Activated T-cell treated with anti-CD3 and anti-CD28 coated beads for 48 hours (primary cell): ENCODE measurements at places on chromosomes 12 and 14.

GRCh38 chr14:95464514-95464913, 51.9 kb downstream of the SYNE3 start:
- DNase-seq = no peak

DNA sequence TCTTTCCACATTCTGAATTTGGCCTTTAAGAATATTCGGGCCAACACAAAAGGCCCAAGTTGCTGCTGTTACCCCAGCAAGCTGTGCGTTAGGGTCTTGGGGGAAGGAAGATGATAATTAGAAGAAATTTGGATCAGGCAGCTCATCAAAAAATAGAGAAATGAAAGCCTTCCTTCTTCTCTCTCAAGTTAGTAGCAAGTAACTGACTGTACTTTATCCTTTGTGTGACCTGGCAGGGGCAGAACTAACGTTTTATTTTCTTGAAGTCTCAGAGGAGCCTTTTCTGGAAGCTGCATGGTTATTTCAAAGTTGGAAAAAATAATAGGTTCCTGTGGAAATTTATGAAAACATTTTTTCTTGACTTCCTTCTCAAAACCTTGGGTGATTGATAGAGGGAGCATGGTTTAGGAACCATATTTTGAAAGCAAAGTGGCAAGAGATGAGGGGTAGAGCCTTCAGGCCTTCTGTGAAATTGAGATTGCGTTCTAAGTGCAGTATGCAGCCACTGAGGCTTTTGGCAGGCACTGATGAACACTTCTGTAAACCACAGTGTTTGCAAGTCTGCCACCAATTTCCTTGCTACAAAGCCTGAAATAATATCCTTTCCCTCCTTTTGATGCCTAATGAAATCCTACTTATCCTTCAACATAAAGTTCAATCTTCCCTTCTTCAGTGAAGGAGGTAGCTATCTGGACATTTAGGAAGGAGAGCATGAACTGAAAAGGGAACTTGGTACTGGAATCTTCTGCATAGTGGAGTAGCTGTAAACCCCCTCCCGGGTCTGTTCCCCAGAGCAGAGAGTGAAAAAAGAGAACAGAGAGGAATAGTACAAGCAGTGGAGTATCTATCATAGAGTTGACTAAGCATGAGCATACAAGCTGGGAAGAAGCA, 123.2 kb downstream of the FGD4 start:
- DNase-seq = no peak

DNA sequence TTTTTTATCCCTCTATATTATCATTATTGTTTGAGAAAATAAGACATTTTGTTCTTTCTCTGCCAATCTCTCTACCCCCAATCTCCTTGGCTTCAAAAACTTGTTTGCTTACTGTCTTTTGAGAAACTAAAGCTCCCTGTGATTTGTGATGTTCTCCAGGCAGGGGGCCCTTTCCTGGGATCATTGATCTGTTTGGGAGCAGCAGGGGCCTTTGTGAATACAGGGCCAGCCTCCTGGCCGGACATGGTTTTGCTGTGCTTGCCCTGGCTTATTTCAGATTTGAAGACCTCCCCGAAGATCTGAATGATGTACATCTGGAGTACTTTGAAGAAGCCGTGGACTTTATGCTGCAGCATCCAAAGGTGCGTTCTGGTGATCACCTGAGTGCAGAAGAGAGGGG, 4.5 kb downstream of the ACOT6 start:
- DNase-seq = no peak

DNA sequence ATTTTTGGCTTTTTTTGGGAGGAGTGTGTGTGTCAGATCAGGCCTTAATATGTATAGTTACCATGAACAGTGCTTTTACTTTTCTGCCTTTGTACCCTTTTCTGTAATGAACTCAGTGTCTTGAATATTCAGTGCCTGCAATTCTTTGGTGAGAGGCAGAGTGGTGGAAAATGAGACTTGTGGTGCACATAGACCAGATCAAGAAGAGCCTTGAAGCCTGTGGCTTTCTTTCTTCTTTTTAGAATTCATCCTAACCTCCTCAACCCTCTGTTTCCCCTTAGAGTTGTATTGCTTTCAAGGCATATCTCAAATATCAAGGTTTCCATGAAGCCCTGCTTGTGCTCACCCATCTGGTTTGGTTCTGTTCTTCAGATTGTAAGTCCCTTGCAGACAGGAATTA, 2.6 kb downstream of the YLPM1 start:
- no peak for DNase-seq

GRCh38 chr12:103503546-103504480, 8.0 kb upstream of the C12orf42 start:
- DNase-seq = peak; percentile 47

GRCh38 chr12:54596526-54596946, 8.1 kb upstream of the PPP1R1A start:
- peak; percentile 51 for DNase-seq

DNA sequence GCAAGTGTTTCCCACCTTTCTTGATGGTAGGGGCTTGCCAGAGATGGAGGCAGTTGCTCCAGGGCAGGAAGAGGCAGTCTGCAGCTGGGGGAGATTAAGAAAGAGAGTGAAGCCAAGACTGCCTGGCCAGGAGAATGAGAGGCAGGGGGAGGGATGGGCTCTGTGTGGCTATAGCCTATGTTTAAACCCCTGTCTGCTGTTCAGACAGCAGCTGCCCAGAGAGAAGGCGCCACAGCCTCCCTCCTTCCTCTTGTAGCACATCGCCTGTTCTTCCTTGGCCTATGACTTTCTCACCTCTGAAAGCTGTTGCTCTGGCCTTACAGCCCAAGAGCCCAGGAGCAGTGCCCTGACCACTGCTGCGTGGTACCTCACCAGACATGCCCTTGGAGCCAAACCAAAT, 61.7 kb downstream of the EMP1 start:
- no peak for DNase-seq

DNA sequence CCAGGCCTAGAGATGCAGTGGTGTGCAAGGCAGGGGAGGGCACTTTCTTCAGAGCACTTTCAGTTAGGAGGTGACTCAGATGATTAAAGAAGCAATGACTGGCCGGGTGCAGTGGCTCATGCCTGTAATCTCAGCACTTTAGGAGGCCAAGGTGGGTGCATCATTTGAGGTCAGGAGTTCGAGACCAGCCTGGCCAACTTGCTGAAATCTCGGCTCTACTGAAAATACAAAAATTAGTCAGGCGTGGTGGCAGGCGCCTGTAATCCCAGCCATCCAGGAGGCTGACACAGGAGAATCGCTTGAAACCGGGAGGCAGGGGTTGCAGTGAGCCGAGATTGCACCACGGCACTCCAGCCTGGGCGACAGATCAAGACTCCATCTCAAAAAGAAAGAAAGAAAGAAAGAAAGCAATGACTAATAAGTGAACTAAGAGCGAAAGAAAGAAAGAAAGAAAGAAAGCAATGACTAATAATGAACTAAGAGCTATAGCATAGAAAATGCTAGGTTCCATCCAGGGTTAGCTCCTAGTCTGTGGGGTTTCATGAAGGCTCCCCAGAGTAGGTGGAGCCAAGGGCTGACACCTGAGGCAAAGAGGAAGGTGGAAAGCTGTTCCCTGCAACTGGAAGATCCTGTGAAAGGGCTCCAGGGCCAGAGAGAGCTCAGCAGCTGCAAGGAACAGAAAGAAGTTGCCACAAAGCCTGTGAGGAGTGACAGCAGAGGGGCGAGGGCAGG, 334.5 kb downstream of the CACNA1C start:
- peak; percentile 50 for DNase-seq

DNA sequence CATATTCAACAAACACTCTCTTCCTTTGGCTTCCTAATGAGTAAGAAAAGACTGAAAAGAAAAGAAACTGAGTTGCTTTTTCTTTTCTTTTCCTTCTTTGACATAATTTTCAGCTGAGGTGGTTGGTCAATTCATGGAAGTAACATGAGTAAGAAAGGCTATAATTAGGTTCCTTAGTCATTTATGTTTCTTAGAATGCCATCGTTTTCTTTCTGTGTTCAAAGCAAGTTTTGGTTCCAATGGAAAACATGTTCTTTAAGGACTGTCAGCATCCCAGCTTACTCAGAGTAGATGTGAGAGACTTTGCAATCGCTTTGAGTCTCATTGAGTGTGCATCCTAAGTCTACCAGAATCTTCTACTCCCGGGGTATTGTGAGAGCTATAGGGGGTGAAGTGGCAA, 882.4 kb downstream of the DIO2 start:
- no peak for DNase-seq

DNA sequence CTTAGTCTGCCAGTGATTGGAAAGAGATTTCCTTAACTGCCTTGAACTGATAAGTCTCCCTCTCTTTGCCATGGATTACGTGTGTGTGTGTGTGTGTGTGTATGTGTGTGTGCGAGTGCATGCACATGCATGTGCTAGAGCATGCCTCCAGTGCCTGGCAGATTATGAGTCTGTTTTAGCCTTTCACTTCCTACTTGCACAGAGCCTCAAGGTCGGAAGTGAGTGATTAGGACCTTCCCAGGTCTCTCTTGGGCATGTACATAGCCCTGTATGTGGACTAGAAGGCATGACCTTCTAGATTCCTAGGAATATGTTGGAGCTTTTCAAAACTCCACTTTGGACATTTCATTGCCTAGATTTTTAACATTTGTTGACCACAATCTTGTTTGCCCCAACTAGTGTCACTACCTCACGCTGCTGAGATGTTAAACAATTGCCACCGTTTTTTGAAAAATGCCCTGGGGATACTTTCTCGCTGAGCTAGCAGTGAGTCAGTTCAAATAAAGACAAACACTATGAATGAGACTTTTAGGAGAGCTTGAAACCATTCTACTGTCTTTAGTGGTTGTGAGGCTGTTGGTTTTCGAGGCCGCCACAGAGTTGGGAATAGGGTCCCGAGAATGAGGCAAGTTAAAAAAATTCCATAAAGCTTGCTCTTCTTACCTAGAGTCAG, 28.2 kb downstream of the KIAA0586 start:
- DNase-seq = no peak

GRCh38 chr12:53997204-53998109, 2.5 kb upstream of the HOXC9 start:
- DNase-seq = no peak

DNA sequence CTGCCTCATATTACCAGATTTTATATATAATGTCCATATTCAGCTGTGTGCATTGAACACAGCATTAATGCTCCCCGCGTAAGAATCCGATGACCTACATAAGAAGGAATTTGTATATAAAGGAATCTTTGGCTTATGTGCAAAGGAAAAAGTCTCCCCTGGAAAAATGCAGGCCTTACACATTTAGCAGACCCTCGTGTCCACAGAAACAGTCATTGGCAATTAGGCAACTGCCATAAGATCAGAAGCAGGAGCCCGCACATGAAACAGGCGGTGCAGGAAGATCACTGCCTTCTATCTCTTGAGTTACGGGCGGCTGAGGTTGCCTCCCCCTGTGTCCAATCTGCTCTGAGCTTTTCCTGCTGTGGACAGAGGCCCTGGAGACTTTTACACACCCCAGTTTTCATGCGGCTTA, 63.2 kb upstream of the RFX4 start:
- DNase-seq = no peak

GRCh38 chr12:52508211-52508610, 12.0 kb downstream of the KRT5 start:
- no peak for DNase-seq

DNA sequence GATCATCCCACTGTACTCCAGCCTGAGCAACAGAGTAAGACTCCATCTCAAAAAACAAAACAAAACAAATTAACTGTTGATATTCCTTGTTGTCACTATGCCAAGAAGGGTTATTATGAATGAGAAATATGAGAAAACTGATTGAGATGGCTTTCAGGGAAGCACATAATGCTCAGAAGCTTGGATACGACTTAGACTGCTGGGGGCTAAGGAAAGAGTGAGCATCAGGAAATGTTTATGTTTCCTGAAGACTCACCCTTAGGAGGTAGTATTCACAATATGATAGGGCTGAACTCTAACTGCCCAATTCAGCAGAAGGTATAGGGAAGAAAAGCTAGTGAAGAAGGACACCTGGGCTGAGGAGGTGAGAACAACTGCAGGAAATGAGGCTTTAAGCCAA, 6.3 kb downstream of the STYK1 start:
- DNase-seq = no peak

- DNase-seq = no peak
Measured at GRCh38 chr12:12954356-12954755, 2.4 kb upstream of the GPRC5D start.

GRCh38 chr12:95143621-95144205, 70.3 kb upstream of the NR2C1 start:
- no peak for DNase-seq

GRCh38 chr14:99277530-99277929, 5.5 kb upstream of the BCL11B start:
- no peak for DNase-seq

- no peak for DNase-seq
Measured at GRCh38 chr12:118183155-118183554, 47.2 kb downstream of the PEBP1 start.
